ENCODE measurements at places on chromosomes 7 and 10. TPM values are rescaled to one million over a fixed set of nuclear protein-coding genes. Genes with fewer than 3 reads are reported as not detected.

SP8 gene
- not detected for total RNA-seq

EBF3 gene
- not detected for total RNA-seq

GRCh38 chr10:132001238-132001972 lies 19.7 kb upstream of the BNIP3 start:
- H3K36me3 ChIP-seq = no peaks in the 10 kb centered on the region
- H3K4me1 ChIP-seq = no peaks in the 10 kb centered on the region
- H3K27me3 ChIP-seq = peaks cover 6% of the 10 kb centered on the region
- H3K27ac ChIP-seq = no peak overlapping the region

- H3K27ac ChIP-seq = no peak overlapping the region
- no peaks in the 10 kb centered on the region for H3K36me3 ChIP-seq
- peaks cover 53% of the 10 kb centered on the region for H3K27me3 ChIP-seq
- DNase-seq = no peak
- peaks cover 27% of the 10 kb centered on the region for H3K4me1 ChIP-seq
These were observed 2.7 kb upstream of the IGFBP3 start for GRCh38 chr7:45923818-45924217.

- no peaks in the 10 kb centered on the region for H3K36me3 ChIP-seq
- H3K4me1 ChIP-seq = peaks cover 29% of the 10 kb centered on the region
- no peak overlapping the region for H3K4me3 ChIP-seq
- no peak for DNase-seq
- H3K27me3 ChIP-seq = peaks cover 22% of the 10 kb centered on the region
- H3K27ac ChIP-seq = no peak overlapping the region
These were observed 1.5 kb upstream of the SEMA3A start for GRCh38 chr7:84196084-84196503.

All from activated T-helper 2 cell treated with anti-CD3 and anti-CD28 coated beads, Interferon-gamma antibody, Interleukin-2, Interleukin-4, amounts not matched to agents 10 μg/mL and 5 μg/mL and 100 μg/mL, durations not matched to agents 14 hours and 24 hours and 36 hours (primary cell).